ENCODE measurements at places on chromosomes 16 and 17. TPM values are rescaled to one million over a fixed set of nuclear protein-coding genes. Genes with fewer than 3 reads are reported as not detected.

GRCh38 chr17:364766-365165 is 12.2 kb upstream of the RPH3AL start:
- DNase-seq = no peak

DNA sequence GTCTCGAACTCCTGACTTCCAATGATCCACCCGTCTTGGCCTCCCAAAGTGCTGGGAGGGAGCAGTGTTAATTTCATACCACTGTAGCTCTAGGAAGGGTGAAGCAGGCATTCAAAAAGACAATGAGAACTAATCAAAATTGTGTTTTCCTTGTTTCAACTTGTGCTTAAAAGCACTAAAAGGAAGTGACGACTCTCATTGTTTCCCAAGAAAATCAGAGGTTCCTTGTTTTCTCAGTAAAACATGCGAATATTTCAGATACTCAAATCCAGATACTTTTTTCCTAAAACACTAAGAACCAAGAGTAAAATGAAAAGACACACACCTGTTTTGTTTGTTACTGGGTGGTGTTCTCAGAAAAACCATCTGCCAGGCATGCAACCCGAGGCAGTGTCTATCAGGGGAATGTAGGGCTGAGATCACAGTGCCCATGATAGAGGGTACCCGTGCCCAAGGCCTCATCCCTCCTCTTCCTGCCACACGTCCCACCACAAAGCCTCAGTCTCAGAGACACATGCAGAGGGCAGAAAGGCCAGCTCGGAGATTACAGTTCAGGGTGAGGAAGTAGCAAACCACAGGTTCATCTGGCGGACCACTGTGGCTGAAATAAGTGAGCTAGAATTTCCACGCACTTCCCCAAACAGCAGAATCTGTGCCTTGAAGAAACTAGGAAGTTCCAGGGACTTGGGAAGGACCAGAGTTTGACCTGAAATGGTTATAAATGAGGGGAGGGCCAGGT is 33.7 kb downstream of the GINS3 start:
- peak; percentile 52 for DNase-seq

GRCh38 chr17:12732366-12732765 is 56.9 kb upstream of the ARHGAP44 start:
- DNase-seq = no peak

Gene CXCL16
- 13.8 TPM for polyA plus RNA-seq

Gene MYH1
- not detected for polyA plus RNA-seq

- DNase-seq = peak; percentile 84
These were observed at the start of gene TTYH2 for GRCh38 chr17:74212913-74213791. TSS of gene TTYH2 (plus strand) at chr17:74213571. CDS start at chr17:74213588, 17 bp downstream.

Gene NOG
- polyA plus RNA-seq = not detected

- no peak for DNase-seq
These were observed 5.8 kb downstream of the PLEKHH3 start for GRCh38 chr17:42670789-42671657.

DNA sequence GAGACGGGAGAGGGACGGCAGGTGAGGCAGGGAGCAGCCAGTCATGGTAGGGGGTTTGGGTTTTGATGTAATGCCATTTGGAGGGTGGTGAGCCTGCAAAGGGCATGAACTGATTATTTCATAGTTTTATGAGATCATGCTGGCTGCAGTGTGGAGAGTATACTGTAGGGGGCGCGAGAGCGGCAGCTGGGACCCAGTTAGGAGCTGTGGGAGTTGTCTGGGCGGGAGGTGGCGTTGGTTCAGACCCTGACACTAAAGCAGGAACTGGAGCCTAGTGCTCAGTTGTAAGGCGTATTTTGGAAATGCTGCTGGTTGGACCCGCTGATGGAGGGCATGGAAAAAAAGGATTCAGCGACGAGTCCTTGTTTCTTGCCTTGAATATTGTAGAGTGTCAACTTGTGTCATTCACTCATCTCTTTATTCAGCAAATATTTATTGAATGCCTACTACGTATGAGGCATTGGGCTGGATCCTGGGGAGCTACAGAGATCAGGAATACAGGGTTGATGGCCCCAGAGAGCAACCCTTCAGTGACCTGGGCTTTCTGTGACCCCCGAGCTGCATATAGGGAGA is 23.7 kb upstream of the KDM8 start:
- DNase-seq = peak; percentile 87
